ENCODE measurements at places on chromosomes 7 and 10.

DNA sequence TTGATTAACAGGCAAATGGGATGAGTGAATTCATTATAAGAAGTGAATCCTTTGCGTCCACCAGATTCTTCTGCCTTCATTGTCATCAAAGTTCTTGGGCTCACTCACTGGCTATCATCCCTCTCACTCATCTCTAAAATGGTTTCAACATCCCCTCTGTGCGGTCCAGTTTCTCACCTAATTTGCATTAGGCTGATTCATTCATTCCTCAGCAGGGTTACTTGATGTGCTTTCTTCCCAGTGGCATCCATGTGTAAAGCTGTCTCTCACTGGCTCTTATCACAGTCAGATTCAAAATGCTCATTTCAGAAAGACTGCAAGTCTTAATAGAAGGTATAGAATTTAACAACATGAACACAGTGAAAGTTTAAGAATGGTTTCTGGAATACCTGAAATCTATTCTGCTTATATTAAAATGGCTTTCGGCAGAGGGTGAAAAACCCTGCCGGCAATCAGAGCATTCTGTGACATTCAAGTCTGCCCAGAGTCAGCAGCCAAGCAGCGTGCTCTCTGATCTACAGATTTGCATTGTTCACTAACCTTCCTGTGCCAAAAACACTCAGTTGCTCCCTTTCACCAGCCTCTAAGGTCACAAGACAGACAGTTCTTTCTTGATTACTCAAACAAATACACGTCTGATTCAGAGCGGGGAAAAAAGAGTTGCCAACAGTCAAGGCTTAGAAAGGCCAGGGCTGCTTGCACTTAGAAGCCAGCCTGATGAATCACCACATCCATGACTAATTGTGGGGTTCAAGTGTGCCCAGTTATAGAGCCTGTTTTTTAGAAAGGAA, 106.7 kb downstream of the TES start:
- DNase-seq, result no peak

GRCh38 chr10:102007796-102008195, 48.2 kb downstream of the ARMH3 start:
- no peak for DNase-seq

DNA sequence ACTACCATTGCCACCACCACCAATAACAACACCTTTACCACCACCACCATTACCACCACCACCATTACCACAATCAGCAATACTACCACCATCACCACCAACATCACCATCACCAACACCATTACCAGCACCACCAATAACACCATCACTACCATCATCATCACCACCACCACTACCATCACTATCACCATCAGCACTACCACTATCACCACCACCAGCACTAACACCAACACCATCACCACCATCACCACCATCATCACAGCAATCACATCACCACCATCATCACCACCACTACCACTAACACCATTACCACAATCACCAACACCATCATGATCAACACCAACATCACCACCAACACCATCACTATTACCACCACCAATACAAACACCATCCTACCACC, 249.5 kb downstream of the GRID1 start:
- DNase-seq, result no peak

DNA sequence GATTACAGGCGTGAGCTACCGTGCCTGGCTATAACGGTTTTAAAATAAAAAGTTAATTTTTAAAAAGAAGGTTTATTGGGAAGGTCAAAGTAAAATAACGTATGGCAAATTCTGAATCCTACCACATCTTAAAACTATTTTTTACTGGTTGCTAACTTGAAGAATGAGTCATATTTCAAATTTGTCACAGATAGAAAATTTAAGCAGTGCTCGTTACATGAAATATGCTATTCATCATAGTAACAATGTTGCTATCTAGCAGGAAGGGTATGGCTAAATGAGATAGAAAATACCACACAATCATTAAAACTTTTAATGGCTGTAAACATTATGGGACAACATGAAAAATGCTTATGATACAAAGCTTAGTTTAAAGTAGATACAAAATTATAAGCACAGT, 500.5 kb downstream of the PHTF2 start:
- DNase-seq, result no peak

Data from naive thymus-derived CD4-positive, alpha-beta T cell (primary cell).